Activated B cell treated with CpG ODN at 0.5 μM for 24 hours (primary cell): ENCODE measurements at places on chromosomes 11 and 22. TPM values are rescaled to one million over a fixed set of nuclear protein-coding genes. Genes with fewer than 3 reads are reported as not detected.

TMEM109 gene
- total RNA-seq, result 117 and 121 TPM in 2 replicates

GRCh38 chr22:44947049-44947448 lies 62.8 kb downstream of the PHF21B start:
- no peak for DNase-seq

DNA sequence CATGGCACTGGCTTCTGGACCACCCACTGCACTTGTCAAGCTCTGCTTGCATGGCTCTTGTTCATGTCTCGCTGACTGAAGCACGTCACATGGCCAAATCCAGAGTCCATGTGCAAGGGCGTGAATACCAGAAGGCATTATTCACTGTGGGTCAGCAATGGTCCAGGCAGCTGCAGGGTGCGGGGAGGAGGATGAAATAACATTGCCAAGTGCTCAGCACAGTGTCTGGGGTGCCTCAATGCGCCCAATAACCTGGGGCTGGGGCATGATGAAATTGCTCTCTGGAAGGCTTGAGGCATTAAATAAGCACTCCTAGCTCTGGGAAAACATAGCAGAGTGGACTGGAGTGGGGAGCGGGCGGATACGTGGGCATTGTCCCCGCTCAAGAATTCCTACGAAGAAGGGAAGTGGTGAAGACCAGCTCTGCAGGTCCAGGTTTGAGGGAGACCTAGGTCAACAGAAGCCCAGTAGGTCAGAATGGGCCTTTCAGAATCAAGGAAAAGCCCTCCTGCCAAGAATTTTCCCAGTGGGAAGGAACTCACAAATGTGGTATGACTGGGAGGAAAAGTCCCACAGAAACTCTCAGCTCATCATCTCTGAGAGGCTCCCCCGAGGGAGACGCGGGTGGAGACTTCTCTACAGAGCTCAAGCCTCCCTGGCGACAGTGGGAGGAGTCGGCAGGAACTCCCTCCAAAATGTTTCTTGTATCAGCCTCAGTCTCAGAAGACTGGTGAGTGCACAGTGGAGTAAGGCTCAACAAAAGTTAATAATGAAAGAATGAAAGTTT lies 15.3 kb upstream of the ACCSL start:
- DNase-seq, result no peak

DNA sequence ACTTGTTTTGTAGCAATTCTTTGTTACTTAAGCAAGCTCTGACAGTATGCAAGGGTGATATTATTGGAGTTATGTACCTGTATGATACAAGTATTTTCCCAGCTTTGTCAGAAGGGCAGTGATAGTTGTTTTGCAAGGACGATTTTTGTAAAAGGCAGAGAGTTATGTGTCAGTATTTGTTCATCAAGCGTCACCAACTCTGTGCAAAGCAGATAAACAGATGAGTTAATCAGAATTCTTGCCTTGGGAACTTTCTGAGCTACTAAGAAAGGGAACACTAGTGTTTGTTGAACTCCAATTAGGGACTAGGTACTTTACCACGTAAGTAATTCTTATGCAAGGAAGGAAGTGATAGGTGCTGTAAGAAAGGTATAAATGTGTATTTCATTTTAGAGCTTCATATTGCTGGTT lies 1.4 kb downstream of the USP47 start:
- no peak for DNase-seq

GRCh38 chr22:17817079-17817478 lies 42.8 kb upstream of the BID start:
- no peak for DNase-seq

DNA sequence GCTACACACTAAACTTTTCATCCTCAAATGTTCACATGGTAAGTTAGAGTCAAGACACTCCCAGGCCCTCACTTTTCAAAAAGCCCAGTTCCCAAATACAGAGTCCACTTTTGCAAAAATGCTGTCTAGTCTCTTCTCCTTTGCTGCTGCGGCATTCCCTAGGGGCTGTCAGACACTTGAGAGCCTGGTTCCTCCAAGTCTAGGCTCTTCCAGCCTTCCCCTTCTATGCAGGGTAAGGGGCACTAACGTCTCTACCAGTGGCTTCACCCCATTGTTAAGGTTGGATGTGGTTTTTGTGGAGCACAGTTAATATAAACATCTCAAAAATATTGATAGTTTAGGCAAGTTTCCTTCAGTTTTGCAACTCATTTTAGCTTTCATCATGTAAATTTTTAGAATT lies 181.5 kb downstream of the KIF18A start:
- DNase-seq, result no peak

DNA sequence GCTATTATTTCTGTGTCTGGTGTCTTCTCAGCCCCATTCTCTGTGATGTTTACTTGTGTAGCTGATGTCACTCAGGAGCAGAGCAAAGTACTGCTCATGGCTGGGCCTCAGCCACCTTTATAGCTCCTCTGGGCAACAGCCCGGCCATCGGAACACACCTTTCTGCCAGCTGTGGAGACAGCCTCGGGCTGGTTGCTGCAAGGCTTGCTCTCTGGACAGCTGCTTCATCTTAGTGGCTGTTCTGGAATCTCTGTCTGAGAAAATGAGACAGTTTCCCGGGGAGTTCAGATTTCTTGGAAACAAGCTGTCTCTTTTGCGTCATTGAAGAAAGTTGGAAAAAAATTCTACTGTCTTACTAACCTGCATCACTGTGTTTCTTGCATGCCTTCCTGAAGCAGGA lies 20.0 kb downstream of the THY1 start:
- DNase-seq, result no peak

DNA sequence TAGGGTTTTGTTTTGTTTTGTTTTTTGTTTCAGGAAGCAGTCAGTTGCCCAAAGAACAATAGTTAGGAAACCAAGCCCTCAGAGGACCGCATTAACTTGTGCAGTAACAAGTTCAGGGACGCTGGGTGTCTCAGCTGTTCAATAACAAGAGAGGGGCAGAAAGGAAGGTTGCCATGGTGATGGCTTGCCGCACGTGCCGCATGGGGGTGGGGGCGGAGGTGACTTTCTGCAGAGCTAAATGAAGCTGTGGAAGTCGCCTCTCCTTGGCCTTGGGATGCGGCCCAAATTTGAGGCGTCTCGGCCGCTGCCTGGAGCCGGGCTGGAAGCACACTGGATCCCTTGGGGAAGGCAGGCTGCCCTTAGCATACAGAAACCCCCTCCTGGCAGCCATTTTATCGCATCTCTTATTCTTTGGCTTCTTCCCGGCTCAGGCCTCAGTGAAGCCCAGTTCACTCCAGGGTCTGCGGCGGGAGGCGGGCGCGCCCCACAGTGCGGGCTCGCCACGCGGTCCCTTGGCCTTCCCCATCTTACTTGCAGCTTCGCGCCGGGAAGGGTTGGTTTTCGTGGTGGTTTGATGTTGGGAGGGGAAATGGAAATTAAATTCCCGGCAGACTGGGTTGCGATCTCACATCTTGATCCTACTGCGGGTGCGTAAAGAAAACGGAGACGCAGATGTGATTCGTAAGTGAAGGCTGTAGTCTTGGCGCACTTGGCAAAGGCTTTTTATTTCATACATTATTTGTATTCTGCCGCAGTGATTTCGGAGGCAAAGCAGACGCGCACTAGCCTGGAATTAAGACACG lies 94.3 kb downstream of the SLC17A6 start:
- no peak for DNase-seq

- DNase-seq, result no peak
These were observed 97.2 kb downstream of the GRIK4 start for GRCh38 chr11:120608760-120609211.

CLDN5 gene
- total RNA-seq, result not detected in 2 replicates

GRCh38 chr11:84234462-84235202 lies 948.5 kb upstream of the CCDC90B start:
- DNase-seq, result no peak

SPDYC gene
- total RNA-seq, result not detected in 2 replicates

DNA sequence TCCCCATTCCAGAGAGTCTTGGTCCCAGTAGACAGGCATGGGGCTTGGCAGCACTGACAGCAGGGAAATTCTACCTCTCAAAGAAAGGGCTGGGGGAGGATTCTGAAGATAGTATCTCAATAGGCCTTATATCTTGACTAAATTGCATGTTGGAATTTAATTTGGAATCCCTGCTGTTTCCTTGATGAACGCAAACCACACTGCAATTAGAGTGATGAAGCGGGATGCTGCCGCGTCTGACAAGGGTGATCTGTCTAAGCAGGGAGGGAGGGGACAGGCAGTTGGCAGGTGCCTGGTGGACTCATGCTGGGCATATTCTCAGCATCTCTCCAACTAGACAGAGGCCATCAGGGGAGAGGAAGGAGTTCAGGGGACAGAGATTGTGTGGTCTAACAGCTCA lies 48.4 kb downstream of the COMMD9 start:
- DNase-seq, result no peak

GRCh38 chr11:117879516-117880480 lies 3.3 kb upstream of the FXYD6 start:
- DNase-seq, result no peak

DNA sequence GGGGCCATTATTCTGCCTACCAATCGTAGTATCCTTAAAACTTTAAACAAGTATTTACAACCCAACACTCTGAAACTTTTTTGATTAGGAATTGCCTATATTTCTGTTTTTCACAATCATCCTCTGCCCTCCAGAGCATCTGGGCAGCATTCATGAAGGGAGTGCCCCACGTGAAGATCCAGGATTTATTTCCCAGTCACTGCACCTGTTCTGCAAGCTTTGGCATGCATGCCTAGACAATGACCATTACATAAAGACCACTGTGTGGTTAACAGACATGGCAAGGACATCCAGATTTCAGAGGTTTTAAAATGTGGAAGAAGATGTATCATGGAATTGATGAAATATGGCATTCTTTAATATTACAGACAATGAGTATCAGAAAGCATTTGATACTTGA lies 1083.8 kb downstream of the TBC1D22A start:
- DNase-seq, result no peak

DNA sequence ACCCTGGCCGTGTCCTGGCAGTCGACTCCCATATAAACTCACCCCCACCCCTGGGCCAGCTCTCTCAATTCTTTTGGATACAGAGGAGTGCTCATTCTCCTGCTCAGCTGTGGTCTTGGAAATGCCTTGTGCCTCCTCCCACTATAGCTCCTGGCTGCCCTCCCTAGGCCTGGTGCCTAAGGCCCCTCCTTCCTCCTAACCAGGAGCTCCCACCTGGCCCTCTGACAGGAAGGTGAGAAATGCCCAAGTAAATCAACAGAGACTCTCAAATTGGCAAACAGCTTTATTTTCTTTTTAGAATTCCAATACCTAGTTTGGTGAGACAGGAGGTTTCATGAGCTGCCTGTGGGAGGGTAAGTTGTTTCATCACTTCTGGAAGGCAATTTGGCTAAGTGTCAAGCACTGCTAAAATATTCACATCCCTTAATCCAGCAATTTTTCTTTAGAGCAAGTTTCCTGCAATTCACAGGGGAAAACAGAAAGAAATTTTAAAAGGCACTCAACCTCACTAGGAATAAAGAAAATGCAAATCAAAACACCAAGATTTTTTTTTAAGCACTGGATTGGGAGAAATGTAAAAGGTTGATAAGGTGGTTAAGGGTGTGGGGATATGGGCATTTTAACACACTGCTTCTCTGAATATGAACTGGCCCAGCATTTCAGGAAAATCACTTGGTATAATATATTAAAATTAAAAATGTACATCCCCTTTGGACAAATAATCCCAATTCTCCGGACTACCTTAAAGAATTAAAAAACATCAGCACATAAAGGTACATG lies 209.7 kb upstream of the ARHGAP20 start:
- DNase-seq, result no peak

- DNase-seq, result no peak
These were observed 662.5 kb upstream of the TENM4 start for GRCh38 chr11:80103142-80103859.

TIGD3 gene
- 1.4 and 1.6 TPM in 2 replicates for total RNA-seq

DNA sequence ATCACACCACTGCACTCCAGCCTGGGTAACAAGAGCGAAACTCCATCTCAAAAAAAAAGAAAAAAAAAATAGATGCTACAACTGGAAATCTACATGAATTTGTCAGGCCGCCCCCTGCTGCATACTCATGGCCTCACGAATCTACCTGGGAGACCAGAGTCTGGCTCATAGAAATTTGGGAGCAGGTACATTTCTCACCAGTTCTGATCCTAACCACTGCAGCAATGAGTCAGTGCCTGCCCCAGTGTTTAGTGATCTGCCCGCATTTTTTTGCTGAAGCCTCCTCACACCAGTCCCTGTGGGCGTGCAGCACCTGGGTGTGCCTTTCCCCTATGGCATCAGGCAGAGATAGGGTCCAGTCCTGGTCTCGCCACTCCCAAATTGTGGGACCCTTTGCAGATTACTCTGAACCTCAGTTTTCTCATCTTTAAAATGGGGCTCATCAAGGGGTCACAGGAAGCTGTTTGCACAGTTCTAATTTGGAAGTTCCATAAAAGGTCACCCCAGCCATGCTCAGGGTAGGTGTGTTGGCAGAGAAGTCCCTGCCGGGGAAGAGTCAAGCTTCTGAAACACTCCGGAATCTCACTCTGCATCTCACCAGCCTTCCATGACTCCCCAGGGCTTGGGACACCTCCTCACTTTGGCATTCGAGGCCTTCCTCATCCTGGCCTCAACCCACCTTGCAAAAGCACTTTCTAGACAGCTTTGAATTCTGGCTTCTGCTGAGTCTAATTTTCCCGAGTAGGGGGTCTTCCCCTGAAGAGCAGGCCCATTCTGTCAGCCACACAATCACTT lies 39.3 kb upstream of the LINC01488 start:
- no peak for DNase-seq

DNA sequence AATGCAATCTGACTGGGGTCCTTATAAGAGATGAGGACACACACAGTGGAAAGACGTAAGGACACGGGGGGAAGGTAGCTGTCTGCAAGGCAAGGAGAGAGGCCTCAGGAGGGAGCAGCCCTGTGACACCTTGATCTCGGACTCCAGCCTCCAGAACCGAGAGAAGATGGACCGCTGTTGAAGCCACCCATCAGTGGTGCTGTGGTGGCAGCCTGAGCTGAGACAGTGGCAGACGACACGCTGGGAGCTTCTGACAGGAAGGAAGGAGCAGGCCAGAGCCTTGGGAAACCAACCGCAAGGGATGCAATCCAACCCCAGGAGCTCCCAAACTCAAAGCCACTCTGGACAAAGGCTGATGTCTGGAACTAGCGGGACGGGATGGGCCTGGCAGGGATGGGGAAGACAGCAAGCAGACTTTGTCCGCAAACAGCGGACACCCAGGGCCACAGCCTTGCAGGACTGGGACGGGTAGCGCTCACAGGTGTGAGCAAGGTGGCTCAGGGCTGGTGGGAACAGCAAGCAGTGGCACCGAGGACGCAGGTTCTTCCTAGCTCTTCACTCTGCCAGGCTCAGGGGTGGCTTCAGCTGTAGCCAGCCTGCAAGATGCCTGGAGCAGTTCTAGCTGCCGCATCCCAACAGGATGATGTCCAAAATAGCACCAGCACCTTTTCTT lies 10.9 kb downstream of the LTO1 start:
- DNase-seq, result no peak

FOLR1 gene
- total RNA-seq, result not detected in 2 replicates

RASSF7 gene
- total RNA-seq, result 14.2 and 14.9 TPM in 2 replicates

DNA sequence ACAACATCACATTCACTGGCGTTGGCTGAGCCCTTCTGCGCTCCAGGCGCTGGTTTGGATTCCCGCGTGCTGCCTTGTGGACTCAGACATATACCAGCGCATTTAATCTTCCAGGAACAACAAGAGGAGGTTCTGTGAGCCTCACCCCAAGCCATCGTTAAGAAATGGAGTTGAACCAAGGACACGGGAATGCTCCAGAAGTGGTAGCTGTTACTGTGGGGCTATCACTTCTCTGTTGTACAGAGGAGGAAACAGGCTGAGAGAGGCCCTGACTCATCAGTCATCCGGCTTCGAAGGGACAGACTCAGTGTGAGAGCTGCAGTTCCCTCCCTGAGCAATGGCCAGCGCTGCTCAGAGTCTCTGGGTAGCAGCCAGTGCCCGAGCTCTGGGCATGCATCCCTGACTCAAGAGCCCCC lies 291.3 kb downstream of the TBC1D22A start:
- DNase-seq, result no peak

CCDC90B gene
- total RNA-seq, result 25.8 and 29.2 TPM in 2 replicates

- no peak for DNase-seq
These were observed 1.7 kb downstream of the EP300 start for GRCh38 chr22:41094041-41094593.
